ENCODE measurements at places on chromosomes 16 and 17. TPM values are rescaled to one million over a fixed set of nuclear protein-coding genes. Genes with fewer than 3 reads are reported as not detected.

DNA sequence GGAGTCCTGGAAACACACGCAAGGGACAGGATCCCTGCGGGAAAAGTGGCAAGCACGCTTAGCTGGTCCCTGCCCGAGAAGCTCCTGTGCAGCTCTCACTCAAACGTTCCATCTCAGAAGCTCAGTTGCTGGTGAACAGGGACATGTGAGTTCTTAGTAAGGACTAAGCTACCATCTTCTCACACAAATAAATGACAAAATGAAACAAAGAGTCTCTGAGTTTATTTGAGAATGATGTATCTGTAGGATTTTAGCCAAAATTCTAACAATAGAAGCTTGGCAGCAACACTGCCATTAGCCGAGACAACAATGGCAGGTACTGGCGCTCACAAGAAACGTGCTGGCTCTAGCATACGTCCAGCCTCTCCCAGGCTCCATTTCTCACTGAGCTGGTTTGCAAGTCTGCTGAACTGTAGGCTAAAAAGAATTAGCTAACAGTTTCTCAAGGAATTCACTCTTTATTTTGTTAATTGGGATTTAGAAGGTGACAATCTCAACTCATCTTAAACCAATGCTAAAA, 90.2 kb downstream of the VPS53 start:
- no peak overlapping the region for H3K27ac ChIP-seq
- H3K4me1 ChIP-seq, result no peaks in the 10 kb centered on the region
- no peak for DNase-seq
- peaks cover 26% of the 10 kb centered on the region for H3K36me3 ChIP-seq

GRCh38 chr16:50169555-50170096, 16.5 kb downstream of the TENT4B start:
- H3K27ac ChIP-seq, result no peak overlapping the region
- no peaks in the 10 kb centered on the region for H3K36me3 ChIP-seq
- no peak for DNase-seq
- no peak overlapping the region for H3K4me3 ChIP-seq
- H3K27me3 ChIP-seq, result no peaks in the 10 kb centered on the region

GRCh38 chr17:47201166-47201565, 8.0 kb upstream of the MYL4 start:
- H3K4me3 ChIP-seq, result no peak overlapping the region
- no peaks in the 10 kb centered on the region for H3K36me3 ChIP-seq
- no peak overlapping the region for H3K27ac ChIP-seq
- no peaks in the 10 kb centered on the region for H3K27me3 ChIP-seq
- DNase-seq, result no peak

GRCh38 chr17:903691-904481, 75.7 kb downstream of the NXN start:
- no peak for DNase-seq
- H3K27ac ChIP-seq, result no peak overlapping the region
- H3K36me3 ChIP-seq, result no peaks in the 10 kb centered on the region
- H3K4me3 ChIP-seq, result no peak overlapping the region
- H3K4me1 ChIP-seq, result no peaks in the 10 kb centered on the region

GRCh38 chr16:11667824-11668622, at the start of gene SNN:
Gene SNN, plus strand, starts transcription at chr16:11668455. Its CDS starts 7,605 bp downstream, at chr16:11676060.
- H3K4me1 ChIP-seq, result peaks cover 74% of the 10 kb centered on the region
- no peaks in the 10 kb centered on the region for H3K27me3 ChIP-seq
- H3K36me3 ChIP-seq, result no peaks in the 10 kb centered on the region
- peak within 1 kb of the TSS; percentile 72 for H3K4me3 ChIP-seq
- DNase-seq, result peak; percentile 82

DNA sequence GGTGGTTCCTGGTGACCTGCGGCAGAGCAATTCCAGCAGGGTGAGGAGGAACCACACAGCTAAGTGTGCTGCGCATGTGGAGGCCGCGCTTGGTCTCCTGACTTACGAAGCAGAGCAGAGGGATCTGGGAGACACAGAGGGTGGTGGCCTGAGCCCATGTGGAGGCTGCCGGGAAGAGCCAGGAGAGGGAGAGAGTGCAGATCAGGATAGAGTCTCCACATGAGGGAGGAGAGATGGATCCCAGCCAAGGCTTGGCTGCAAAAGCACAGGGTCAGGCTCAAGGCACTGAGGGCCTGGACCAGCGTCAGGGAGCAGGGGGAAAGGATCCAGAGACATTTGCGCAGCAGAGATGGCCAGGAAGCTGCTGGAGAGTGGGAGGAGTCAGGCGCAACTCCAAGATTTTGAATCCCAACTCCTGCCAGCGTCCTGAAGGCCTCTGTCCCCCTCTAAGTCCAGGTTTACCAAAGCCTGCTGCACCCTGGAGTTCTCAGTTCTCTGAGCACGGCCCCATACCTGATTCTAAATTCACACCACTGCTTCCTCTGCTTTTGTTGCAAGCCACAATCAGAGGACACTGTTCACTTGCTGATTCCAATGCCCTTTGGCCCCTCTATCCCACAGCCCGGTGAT, 11.3 kb upstream of the MLLT6 start:
- no peaks in the 10 kb centered on the region for H3K36me3 ChIP-seq
- peaks cover 9% of the 10 kb centered on the region for H3K4me1 ChIP-seq
- no peak overlapping the region for H3K27ac ChIP-seq
- DNase-seq, result no peak

GRCh38 chr16:24753000-24753399, 23.5 kb downstream of the TNRC6A start:
- no peaks in the 10 kb centered on the region for H3K36me3 ChIP-seq
- H3K4me3 ChIP-seq, result no peak overlapping the region
- no peak overlapping the region for H3K27ac ChIP-seq
- no peaks in the 10 kb centered on the region for H3K27me3 ChIP-seq
- DNase-seq, result no peak

CYB5D1 gene
- 11.4 TPM for total RNA-seq

DNA sequence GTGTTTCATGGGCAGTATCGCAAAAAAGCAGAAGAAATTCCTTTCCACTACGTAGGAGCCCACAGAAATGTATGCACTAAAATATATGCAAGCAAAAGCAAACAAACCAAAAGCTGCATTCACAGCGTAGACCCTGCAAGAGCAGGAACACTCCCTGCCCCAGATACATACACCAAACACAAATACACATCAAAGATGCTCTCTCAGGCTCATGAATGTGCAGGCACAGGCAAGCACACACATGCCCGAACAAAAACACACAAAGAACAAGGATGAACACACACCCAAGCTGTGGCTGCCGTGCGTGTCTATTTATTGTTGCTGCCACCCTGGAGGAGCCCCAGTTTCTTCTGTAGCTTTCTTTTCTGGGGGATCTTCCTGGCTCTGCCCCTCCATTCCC, 1.7 kb downstream of the NUPR1 start:
- H3K36me3 ChIP-seq, result no peaks in the 10 kb centered on the region
- no peak overlapping the region for H3K27ac ChIP-seq
- H3K4me1 ChIP-seq, result peaks cover 37% of the 10 kb centered on the region
- no peaks in the 10 kb centered on the region for H3K27me3 ChIP-seq

SCARF1 gene
- 1.6 TPM for total RNA-seq

DNA sequence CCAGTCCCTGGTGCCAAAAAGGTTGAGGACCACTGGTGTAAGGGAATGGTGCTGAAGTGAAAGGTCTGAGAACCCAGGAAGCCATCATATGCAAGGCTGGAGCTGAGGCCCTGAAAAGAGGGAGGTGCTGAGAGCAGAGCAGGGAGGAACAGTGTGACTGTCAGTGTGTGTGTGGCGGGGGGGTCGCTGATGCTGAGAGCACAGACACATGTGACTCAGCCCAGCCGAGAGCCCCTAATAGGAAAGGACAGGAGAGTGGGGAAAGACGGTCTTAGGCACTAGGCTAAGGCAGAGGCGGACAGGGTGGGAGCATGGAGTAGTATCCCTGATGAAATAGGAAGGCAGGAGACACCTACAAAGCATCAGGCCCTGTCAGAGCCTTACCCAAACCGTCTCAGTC, 1.2 kb downstream of the B9D1 start:
- H3K4me3 ChIP-seq, result no peak overlapping the region
- DNase-seq, result no peak
- H3K27ac ChIP-seq, result no peak overlapping the region
- no peaks in the 10 kb centered on the region for H3K36me3 ChIP-seq

GRCh38 chr16:87945351-87946042, 5.7 kb upstream of the BANP start:
- H3K27ac ChIP-seq, result no peak overlapping the region
- no peak for DNase-seq
- no peaks in the 10 kb centered on the region for H3K36me3 ChIP-seq
- peaks cover 4% of the 10 kb centered on the region for H3K4me1 ChIP-seq
- H3K27me3 ChIP-seq, result no peaks in the 10 kb centered on the region

GRCh38 chr17:35214192-35214591, 20.0 kb upstream of the SLC35G3 start:
- peaks cover 89% of the 10 kb centered on the region for H3K4me1 ChIP-seq
- H3K4me3 ChIP-seq, result peak overlapping the region; percentile 51
- peak overlapping the region; percentile 60 for H3K27ac ChIP-seq
- no peaks in the 10 kb centered on the region for H3K36me3 ChIP-seq

ZCCHC14 gene
- 22.7 TPM for total RNA-seq

- H3K27me3 ChIP-seq, result no peaks in the 10 kb centered on the region
- peak overlapping the region; percentile 100 for H3K27ac ChIP-seq
- no peak for DNase-seq
- H3K4me1 ChIP-seq, result peaks cover 45% of the 10 kb centered on the region
- H3K36me3 ChIP-seq, result peaks cover 10% of the 10 kb centered on the region
- H3K4me3 ChIP-seq, result peak overlapping the region; percentile 99
Observed at GRCh38 chr16:71807905-71808592, 585 bp downstream of the AP1G1 start.

EVPLL gene
- total RNA-seq, result not detected

- no peak for DNase-seq
- no peak overlapping the region for H3K27ac ChIP-seq
- H3K4me1 ChIP-seq, result no peaks in the 10 kb centered on the region
- no peaks in the 10 kb centered on the region for H3K36me3 ChIP-seq
- no peaks in the 10 kb centered on the region for H3K27me3 ChIP-seq
Observed at GRCh38 chr16:5775916-5776315, 678.3 kb upstream of the EEF2KMT start.

All from CD4-positive, alpha-beta memory T cell (primary cell).